ENCODE measurements at places on chromosomes 3 and 15. TPM values are rescaled to one million over a fixed set of nuclear protein-coding genes. Genes with fewer than 3 reads are reported as not detected.
A peak's percentile ranks its signal among the peaks of the same experiment; 100 is the strongest.

DNA sequence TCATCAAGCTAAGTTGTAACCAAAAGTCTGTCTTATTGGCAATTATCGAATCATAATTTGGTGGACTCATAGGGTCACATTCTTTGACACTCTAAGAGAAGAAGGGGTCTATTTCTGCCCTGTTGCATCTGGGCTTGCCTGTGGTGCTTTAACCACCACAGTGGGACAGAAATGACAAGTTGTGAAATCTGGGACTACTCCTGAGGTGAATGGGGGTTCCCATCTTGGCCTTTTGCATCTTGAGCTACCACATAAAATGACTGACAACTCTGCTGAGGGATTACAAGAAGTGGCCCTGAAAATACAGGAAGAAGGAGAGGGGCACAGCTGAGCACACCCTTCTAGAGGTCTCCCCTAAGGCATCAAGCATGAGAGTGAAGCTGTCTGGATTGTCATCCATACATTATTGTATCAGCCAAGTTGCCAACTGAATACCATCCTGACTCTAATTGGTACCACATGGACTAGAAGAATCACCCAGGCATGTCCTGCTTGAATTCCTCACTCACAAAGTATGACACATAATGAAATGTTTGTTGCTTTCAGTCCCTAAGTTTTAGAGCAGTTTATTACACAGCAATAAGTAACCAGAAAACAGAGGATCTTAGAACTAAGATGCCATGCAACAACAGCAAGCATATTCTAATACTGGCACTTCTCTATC, 306.5 kb downstream of the ROBO1 start:
- no peak overlapping the region for H3K4me3 ChIP-seq
- H3K27ac ChIP-seq: no peak overlapping the region
- no peaks in the 10 kb centered on the region for H3K27me3 ChIP-seq
- DNase-seq: no peak
- H3K4me1 ChIP-seq: no peaks in the 10 kb centered on the region
- H3K36me3 ChIP-seq: no peaks in the 10 kb centered on the region

DNA sequence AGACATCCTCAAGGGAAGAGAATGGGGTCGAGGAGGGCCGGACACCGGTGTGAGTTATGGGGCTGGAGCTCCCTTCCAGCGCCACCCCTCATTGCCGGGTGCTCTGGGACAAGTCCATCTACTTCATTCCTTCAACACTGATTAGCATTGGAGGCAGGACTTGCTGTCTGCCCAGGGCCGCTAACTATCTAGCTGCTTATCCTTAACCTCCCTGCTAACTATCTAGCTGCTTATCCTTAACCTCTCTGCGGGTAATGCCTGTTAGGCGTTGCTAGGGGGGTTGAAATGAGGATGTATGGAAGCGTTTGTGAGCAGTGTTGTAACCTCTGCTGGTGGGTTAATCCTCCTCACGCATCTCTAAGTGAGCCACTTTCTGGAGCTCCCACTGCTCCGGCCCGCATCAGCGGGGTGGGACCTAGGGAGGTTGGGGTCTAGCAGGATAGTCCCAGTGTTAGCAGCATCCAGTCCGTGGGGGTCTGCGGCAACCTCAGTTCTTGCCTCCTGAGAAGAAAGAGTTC, 10.9 kb upstream of the CHAC1 start:
- no peak for DNase-seq
- no peaks in the 10 kb centered on the region for H3K36me3 ChIP-seq
- H3K27ac ChIP-seq: peak overlapping the region; percentile 86
- H3K27me3 ChIP-seq: no peaks in the 10 kb centered on the region
- H3K4me1 ChIP-seq: peaks cover 27% of the 10 kb centered on the region

Gene GPR156
- total RNA-seq: not detected

DNA sequence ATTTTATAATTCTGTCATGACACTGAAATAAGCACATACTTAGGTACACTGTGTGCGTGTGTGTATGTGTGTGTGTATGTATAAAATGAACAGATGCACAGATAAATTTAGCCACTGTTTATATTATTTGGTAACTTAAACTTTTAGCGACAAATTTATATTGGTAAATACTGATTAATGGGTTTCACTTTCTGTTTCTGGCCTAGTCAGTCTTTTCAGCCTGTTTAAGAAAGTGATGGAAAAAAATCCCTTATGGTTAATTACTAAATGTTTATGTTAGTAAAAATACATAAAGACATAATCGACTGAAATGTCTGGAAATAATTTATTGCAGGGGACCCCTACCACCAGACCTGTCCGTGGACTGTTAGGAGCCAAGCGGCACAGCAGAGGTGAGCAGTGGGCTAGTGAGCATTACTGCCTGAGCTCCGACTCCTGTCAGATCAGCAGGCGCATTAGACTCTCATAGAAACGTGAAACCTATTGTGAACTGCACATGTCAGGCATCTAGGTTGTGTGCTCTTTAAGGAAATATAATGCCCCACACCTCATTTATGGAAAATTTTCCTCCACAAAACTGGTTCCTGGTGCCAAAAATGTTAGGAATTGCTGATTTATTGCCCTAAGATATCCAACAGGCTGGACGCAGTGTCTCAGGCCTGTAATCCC, 717.4 kb downstream of the SI start:
- no peak overlapping the region for H3K27ac ChIP-seq
- H3K4me1 ChIP-seq: no peaks in the 10 kb centered on the region
- H3K27me3 ChIP-seq: no peaks in the 10 kb centered on the region

Gene TGM4
- total RNA-seq: not detected

GRCh38 chr3:70803319-70803718, 490.9 kb upstream of the MDFIC2 start:
- H3K36me3 ChIP-seq: no peaks in the 10 kb centered on the region
- H3K4me1 ChIP-seq: no peaks in the 10 kb centered on the region
- no peak overlapping the region for H3K4me3 ChIP-seq
- no peak overlapping the region for H3K27ac ChIP-seq

DNA sequence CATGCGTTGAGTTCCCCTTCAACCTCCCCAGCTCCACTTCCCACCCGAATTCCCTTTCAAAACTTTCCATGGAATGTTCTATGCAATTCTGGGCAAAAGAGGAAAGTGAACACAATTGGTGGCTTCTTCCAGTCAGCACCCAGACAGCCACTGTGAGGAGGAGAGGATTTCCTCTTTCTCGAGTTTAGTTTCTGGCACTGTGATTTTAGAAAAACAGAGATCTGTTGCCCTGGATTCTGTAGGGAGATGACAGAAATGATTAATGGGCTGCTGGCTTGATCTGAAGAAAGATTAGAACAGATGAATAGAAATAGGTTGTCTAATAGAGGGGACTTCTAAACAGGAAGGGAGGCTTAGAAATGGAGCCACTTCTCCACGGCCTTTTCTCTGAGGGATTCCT, 172.0 kb downstream of the MCTP2 start:
- no peaks in the 10 kb centered on the region for H3K36me3 ChIP-seq
- H3K4me1 ChIP-seq: no peaks in the 10 kb centered on the region
- H3K4me3 ChIP-seq: no peak overlapping the region
- no peaks in the 10 kb centered on the region for H3K27me3 ChIP-seq
- H3K27ac ChIP-seq: no peak overlapping the region

- H3K36me3 ChIP-seq: no peaks in the 10 kb centered on the region
- no peaks in the 10 kb centered on the region for H3K27me3 ChIP-seq
- no peaks in the 10 kb centered on the region for H3K4me1 ChIP-seq
- H3K27ac ChIP-seq: no peak overlapping the region
- DNase-seq: no peak
Observed at GRCh38 chr15:47640079-47640478, 77.2 kb upstream of the SEMA6D start.

DNA sequence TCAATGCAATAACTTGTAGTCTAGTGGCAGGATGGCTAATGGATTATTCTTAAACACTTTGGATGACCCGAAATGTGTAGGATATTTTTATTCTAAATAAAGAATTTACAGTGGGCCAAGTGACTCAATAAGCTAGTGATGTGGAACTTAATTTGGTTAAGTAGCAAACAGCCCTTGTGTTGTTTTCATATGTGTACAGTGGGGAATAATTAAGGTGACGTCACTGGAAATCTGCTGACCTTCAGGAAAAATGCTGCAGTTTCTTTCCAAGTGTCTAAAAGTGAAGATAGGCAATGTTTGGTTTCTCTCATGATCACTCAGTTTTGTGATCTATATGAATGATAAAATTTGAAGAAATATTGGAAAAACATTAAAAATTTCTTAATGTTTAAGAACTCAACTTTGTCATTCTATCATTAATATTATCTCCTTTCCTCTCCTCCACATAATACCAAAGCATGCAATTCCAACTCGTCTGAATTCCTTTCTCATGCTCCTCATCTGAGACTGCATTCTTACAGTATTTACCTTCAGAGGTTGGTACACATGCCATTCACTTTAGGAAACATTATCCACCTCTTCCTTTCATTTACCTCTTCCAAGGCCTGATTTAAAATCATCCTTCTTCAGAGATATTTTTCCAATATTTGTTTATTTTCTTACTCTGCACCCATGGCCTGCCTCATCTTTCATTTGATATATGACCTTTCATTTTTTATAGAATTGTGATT, 414.6 kb upstream of the ARPP21 start:
- no peak overlapping the region for H3K27ac ChIP-seq
- no peak for DNase-seq
- no peak overlapping the region for H3K4me3 ChIP-seq
- no peaks in the 10 kb centered on the region for H3K4me1 ChIP-seq

GRCh38 chr3:87147562-87147961, 79.5 kb upstream of the CHMP2B start:
- H3K27ac ChIP-seq: no peak overlapping the region
- no peak for DNase-seq
- H3K4me1 ChIP-seq: no peaks in the 10 kb centered on the region
- no peaks in the 10 kb centered on the region for H3K36me3 ChIP-seq
- no peaks in the 10 kb centered on the region for H3K27me3 ChIP-seq

DNA sequence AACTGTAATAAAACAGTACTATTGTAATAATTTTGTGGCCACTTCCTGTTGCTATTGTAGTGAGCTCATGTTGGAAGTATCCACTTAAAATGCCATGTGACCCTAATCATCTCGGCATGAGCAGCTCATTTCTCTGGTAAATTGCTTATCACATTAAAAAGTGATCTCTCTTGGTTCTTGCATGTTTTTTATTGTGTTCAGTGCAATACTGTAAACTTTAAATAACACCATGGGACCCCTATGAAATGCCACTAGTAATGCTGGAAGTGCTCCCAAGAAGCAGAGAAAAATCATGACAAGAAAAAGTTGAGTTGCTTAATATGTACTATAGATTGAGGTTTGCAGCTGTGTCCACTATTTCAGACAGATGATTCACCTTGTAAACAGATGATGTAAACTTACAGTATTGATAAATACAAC, 45.6 kb downstream of the NMD3 start:
- H3K4me3 ChIP-seq: no peak overlapping the region
- H3K4me1 ChIP-seq: peaks cover 11% of the 10 kb centered on the region
- H3K36me3 ChIP-seq: no peaks in the 10 kb centered on the region
- no peak overlapping the region for H3K27ac ChIP-seq
- DNase-seq: no peak
- H3K27me3 ChIP-seq: no peaks in the 10 kb centered on the region

GRCh38 chr15:66963710-66964109, 101.7 kb upstream of the SMAD3 start:
- H3K27ac ChIP-seq: no peak overlapping the region
- no peaks in the 10 kb centered on the region for H3K4me1 ChIP-seq
- no peaks in the 10 kb centered on the region for H3K36me3 ChIP-seq
- no peaks in the 10 kb centered on the region for H3K27me3 ChIP-seq
- DNase-seq: no peak
- no peak overlapping the region for H3K4me3 ChIP-seq

Gene PP2D1
- not detected for total RNA-seq

GRCh38 chr3:56839784-56840715, 38.3 kb upstream of the ARHGEF3 start:
- H3K27me3 ChIP-seq: no peaks in the 10 kb centered on the region
- H3K4me3 ChIP-seq: no peak overlapping the region
- H3K36me3 ChIP-seq: no peaks in the 10 kb centered on the region
- H3K4me1 ChIP-seq: no peaks in the 10 kb centered on the region

GRCh38 chr15:32053719-32054118, 23.4 kb downstream of the CHRNA7 start:
- H3K4me3 ChIP-seq: no peak overlapping the region
- no peak for DNase-seq
- H3K36me3 ChIP-seq: no peaks in the 10 kb centered on the region
- no peaks in the 10 kb centered on the region for H3K27me3 ChIP-seq
- H3K4me1 ChIP-seq: peaks cover 7% of the 10 kb centered on the region

DNA sequence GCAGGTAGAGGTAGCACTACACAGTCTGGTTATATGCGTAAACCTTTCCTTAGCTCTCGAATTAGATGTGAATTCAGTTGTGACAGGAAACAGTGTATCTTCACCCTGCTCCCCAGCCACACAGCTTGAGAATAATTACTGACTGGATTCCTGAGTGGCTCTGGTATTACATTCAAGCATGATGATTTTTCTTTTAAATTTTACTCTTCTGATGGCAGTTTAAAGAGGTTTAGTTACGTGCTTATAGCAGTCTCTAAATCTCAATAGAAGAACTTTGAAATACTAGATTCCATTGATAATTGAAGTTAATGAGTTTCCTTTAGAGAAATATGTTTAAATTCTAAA, 98.8 kb downstream of the FNDC3B start:
- peak overlapping the region; percentile 75 for H3K27ac ChIP-seq
- peaks cover 86% of the 10 kb centered on the region for H3K4me1 ChIP-seq
- no peak for DNase-seq
- H3K27me3 ChIP-seq: no peaks in the 10 kb centered on the region
- no peaks in the 10 kb centered on the region for H3K36me3 ChIP-seq

DNA sequence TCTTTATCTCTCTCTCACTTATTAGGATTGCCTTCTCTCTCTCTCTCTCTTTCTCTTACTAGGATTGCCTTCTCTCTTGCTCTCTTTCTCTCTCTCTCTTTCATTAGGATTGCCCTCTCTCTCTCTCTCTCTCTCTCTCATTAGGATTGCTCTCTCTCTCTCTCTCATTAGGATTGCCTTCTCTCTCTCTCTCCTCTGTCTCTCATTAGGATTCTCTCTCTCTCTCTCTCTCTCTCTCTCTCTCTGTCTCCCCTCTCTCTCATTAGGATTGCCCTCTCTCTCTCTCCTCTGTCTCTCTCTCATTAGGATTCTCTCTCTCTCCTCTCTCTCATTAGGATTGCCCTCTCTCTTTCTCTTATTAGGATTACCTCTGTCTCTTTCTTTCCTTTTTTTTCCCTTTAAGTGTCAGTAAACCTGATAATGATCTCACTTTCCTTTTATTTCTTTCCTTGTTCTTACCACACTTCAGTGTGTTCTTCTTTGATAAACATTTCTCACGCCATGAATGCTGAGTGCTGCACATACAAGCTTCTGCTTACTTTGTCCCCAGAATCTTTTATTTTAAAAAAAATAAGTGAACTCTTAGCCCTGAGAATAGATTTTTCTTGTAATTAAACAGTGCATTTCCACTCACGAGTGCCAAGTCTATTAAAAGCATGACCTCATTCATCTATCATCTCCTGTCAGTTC, 243.4 kb upstream of the TBC1D5 start:
- H3K27me3 ChIP-seq: no peaks in the 10 kb centered on the region
- no peak overlapping the region for H3K27ac ChIP-seq
- no peaks in the 10 kb centered on the region for H3K36me3 ChIP-seq
- H3K4me1 ChIP-seq: peaks cover 13% of the 10 kb centered on the region
- H3K4me3 ChIP-seq: no peak overlapping the region

DNA sequence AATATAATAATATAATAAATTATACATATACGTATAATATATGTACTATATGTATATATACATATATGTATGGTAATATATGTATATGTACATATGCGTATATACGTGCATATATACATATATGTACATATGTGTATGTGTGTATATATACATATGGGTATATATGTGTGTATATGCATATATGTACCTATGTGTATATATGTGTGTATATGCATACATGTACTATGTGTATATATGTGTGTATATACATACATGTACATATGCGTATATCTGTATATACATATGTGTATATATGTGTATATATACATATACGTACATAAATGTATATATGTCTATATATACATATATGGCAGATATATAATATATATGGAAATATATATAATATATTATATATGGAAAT, 74.8 kb upstream of the ST3GAL6 start:
- H3K27me3 ChIP-seq: no peaks in the 10 kb centered on the region
- no peaks in the 10 kb centered on the region for H3K4me1 ChIP-seq

Data from body of pancreas (tissue), 4 donors.